Effector memory CD4-positive, alpha-beta T cell (primary cell): ENCODE measurements at places on chromosomes 7 and 10.

- no peak for DNase-seq
Observed at GRCh38 chr10:23192712-23193434, 761 bp downstream of the PTF1A start.

GRCh38 chr7:136957391-136957790 is 88.9 kb downstream of the CHRM2 start:
- DNase-seq: no peak

DNA sequence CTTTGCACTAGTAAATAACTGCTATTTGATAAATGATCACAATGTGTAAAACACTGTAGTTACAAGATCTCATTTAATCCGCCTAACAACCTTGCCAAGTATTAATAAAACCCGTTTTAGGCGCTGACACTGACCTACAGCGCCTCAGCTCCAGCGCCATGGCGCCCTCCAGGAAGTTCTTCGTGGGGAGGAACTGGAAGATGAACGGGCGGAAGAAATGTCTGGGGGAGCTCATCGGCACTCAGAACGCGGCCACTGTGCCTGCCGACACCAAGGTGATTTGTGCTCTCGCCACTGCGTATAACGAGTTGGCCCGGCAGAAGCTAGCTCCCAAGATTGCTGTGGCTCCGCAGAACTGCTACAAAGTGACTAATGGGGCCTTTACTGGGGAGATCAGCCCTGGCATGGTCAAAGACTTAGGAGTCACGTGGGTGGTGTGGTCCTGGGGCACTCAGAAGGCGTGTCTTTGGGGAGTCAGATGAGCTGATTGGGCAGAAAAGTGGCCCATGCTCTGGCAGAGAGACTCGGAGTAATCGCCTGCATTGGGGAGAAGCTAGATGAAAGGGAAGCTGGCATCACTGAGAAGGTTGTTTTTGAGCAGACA is 1.1 kb upstream of the TNPO3 start:
- no peak for DNase-seq

GRCh38 chr7:15292138-15292537 is 269.7 kb downstream of the AGMO start:
- no peak for DNase-seq

GRCh38 chr7:152615031-152615741 is 60.8 kb downstream of the XRCC2 start:
- DNase-seq: no peak

- DNase-seq: no peak
Observed at GRCh38 chr10:79005126-79005810, 63.5 kb upstream of the ZMIZ1 start.

GRCh38 chr7:146004805-146005204 is 111.8 kb upstream of the CNTNAP2 start:
- no peak for DNase-seq

DNA sequence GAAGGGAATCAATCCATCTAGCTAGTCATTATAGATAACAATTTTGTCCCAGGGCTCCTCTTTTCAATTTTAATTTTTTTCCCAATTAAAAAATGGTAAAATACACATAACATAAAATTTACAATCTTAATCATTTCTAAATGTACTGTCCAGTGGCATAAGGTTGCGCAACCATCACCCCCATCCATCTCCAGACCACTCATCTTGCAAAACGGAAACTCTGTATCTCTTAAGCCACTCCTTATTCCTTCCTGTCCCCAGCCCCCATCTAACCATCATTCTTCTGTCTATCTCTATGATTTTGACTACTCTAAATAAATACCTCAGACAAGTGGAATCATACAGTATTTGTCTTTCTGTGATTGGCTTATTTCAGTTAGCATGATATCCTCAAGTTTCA is 46.1 kb upstream of the RAB18 start:
- DNase-seq: no peak

- DNase-seq: no peak
Observed at GRCh38 chr10:53023411-53023810, 250.8 kb upstream of the MBL2 start.

- no peak for DNase-seq
Observed at GRCh38 chr7:138549082-138549481, 89.0 kb downstream of the TRIM24 start.

- no peak for DNase-seq
Observed at GRCh38 chr7:33237036-33237435, 107.7 kb downstream of the BBS9 start.

DNA sequence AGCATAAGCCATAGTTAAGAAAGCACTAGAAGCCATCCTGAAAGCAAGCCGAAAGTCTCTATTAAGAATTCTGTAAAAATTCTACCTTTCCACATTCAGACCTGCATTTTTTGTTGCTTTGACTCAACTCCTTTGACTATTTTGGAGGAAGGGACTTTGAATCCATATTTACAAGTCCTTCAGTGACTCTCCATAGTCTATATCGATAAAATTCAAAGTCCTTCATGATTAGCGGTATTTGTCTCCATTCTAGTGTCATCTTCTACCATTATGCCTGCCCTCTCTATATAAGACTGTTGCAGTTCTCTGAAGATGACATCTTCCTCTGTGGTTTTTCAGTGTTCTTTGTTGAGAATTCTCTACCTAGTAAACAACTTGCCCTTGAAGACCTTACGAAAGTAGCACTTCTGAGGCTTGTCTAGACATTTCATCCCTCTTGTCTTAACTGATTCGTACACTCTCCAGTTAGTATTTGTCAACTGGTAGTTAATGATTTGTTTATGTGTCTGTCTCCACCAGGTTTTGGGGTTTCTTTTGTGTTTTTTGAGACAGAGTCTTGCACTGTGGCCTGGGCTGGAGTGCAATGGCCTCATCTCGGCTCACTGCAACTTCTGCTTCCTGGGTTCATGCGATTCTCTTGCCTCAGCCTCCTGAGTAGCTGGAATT is 1.7 kb downstream of the CCSER2 start:
- peak; percentile 7 for DNase-seq

DNA sequence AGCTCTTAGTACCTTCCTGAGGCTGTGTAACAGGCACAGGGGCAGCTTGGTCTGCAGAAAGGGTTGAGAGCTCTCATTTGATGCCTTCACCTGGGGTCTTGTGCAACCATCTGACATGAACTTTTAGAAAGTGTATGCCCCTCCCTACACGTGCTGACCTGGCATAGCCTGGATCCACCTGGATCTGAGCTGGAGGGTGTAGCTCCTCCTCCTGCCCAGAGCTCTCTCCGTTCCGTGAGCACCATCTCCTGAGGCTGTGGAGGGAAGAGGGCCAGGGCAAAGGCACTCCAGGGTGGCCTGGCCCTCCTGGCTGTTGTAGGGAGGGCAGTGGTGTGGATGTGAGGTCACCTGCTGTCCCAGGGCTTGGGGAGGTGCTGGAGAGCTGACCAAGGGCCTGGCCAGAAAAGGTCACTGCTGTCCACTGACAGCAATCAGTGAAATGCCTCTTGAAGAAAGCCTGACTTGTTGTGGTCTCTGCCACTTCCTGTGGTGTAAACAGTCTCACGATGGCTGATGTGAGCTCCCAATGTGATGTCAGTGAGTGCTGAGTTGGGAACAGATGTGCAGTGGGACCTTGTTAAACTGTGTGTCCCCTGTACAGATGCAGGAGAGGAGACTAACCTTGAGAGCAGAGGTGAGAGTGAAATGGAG is 23.0 kb downstream of the AMZ1 start:
- peak; percentile 33 for DNase-seq

- DNase-seq: peak; percentile 60
Observed at GRCh38 chr7:151351967-151352366, 10.4 kb downstream of the NUB1 start.

GRCh38 chr7:17963281-17963680 is 23.0 kb upstream of the SNX13 start:
- DNase-seq: no peak

GRCh38 chr7:2710286-2710655 is 22.3 kb downstream of the AMZ1 start:
- DNase-seq: peak; percentile 48

GRCh38 chr10:6074489-6075301 is 12.5 kb upstream of the IL2RA start:
- no peak for DNase-seq

- no peak for DNase-seq
Observed at GRCh38 chr10:124498056-124498455, 36.4 kb downstream of the LHPP start.

GRCh38 chr7:2182461-2182860 is 50.3 kb downstream of the MAD1L1 start:
- no peak for DNase-seq

GRCh38 chr7:42274053-42274452 is 37.0 kb upstream of the GLI3 start:
- DNase-seq: no peak

GRCh38 chr10:57338823-57339558 is 928.7 kb downstream of the IPMK start:
- DNase-seq: no peak

- no peak for DNase-seq
Observed at GRCh38 chr10:78968943-78969342, 99.8 kb upstream of the ZMIZ1 start.

- no peak for DNase-seq
Observed at GRCh38 chr7:148670807-148671206, 27.9 kb upstream of the CUL1 start.

DNA sequence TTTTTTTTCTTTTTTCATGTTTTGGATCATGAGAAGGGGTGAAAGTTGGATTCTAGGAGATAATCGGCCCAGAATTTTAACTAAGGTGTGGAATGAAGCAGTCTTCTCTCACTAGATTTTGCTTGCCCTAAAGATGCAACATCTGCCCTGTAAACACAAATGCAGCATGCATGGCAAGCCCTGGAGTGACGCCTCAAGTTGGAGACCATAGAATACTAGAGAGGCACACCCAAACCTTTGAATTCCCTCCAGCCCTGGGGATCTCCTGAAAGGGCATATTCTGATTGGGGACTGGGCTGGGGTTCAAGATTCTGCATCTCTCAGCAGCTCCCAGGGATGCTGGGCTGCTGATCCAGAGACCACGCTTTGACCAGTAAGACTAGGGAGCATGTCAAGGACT is 127.7 kb upstream of the PRR15 start:
- no peak for DNase-seq

GRCh38 chr10:33706191-33706590 is 371.7 kb upstream of the NRP1 start:
- no peak for DNase-seq

- DNase-seq: no peak
Observed at GRCh38 chr7:50333221-50333651, 28.7 kb downstream of the IKZF1 start.

DNA sequence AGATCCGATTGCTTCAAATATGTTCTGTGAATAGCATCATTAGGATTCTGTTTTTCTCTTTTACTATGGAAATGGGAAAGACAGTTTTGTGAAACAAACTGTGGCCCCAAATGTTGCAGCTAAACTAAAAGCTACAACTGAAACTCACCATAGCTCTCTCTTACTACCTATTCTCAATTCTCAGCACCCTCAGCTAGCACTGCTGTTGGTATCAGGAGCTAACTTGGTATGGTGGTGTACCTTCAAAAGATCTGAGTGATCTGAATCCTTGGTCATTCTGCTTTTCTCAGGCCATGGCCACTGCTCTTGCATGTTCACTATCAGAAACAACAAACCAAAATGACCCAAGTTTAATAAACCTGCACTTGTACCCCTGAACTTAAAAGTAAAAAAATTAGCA is 1208.0 kb downstream of the SORCS1 start:
- no peak for DNase-seq

DNA sequence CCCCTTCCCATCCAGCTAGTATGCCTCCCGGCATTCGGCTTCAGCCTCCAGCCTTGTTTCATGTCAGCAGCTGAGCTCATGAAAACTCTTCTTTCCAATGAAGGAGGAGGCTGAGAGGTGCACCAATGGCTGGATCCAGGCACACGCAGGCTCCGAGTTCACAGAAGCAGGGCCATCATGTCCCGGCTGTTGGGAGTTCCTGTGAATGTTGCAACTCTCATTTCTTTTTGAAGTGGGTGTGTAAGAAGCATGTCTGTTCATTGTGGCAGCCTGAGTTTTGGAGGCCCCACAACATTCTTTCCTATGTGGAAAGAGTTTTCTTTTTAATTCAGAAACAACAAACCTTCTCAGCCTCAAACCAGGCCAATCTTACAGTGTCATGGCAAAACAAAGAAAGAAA is 89.7 kb downstream of the PTPRE start:
- DNase-seq: no peak

- no peak for DNase-seq
Observed at GRCh38 chr10:83580373-83581012, 558.8 kb upstream of the GHITM start.

DNA sequence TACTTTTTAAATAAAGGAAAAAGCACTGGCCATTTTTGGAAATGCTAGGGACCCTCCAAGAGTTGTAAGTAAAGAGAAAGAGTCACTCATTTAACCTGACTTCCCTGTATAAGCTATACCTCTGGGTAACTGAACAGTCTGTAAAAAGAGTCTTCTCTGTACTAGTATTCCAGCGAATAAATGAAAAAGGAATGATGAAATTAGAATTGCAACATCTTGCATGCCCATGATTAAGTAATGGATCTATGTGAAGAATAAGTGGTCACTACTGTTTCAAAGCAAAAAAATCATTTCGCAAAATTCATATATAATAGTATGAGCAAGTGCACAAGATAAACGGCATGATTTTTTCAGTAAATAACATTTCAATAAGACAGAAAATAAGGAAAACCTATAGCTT is 116.8 kb downstream of the ZFAND4 start:
- no peak for DNase-seq

- no peak for DNase-seq
Observed at GRCh38 chr10:129568583-129569344, 101.7 kb downstream of the MGMT start.

DNA sequence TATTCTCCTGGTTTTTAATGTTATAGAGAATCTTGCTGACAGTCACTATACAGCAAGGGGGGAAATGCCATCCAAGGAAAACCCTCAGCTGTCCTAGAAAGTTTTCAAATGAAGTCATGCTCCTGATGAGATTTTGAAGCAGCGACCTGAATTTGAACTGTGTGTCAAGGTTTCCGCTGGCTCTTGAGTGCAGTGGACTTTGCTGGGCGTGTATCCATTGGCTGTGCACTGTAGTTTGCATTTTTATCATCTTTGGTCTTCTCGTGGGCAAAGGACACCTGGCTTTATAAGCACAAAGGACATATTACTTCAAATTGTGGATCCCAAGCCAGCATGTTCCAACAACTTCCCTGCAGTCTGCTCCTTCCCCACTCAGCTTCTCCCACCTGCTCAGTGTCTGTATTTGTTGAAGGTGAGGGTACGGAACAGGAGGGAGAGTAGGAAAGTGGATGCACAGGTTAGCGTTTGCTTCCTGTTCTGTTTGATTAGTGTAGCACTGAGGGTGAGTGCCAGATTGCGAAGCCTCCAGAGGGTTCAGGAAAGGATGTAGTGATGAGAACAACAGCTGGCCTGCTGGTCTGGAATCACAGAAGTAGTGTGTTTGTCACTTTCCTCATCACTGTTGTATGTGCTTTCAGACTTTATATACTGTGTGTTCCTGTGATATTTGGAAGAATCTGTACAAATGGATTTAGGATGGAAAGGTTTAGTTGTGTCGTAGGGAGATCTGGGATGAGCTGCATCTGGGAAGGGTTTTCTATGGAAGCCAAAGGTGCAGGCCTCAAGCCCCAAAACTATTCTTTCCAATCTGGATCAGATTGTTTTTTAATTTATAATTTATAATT is 204.8 kb downstream of the BMPER start:
- DNase-seq: no peak

DNA sequence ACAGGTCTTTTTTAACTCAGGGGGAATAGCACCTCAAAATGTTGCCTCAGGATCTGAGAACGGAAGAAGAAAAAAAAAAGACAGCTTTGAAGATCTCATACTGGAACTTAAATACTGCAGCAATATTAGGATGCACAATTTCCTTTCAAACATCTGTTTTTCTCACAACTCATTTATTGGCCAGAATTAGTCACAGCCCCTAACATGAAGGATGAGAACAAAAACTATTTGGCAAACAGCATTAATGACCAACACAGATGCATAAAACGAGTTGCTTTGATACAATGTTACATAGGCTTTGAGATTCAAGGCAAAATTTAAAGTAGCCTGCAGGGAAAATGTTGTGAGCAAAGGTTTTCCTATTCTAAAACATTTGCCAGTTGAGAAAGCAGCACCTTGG is 36.5 kb downstream of the JMJD1C start:
- no peak for DNase-seq
